ENCODE measurements at places on chromosomes 6 and 20. TPM values are rescaled to one million over a fixed set of nuclear protein-coding genes. Genes with fewer than 3 reads are reported as not detected.

LGSN gene
- not detected for total RNA-seq

ADGRB3 gene
- total RNA-seq = not detected

ZDHHC14 gene
- 7.7 TPM for total RNA-seq

DSP gene
- 168 TPM for total RNA-seq

SAPCD1 gene
- 1.5 TPM for total RNA-seq

HLA-DMB gene
- not detected for total RNA-seq

SLC22A7 gene
- total RNA-seq = not detected

GINS1 gene
- total RNA-seq = 7.1 TPM

IL17F gene
- total RNA-seq = not detected

LPA gene
- not detected for total RNA-seq

PXMP4 gene
- total RNA-seq = 2.4 TPM

Measured in hair follicular keratinocyte (primary cell).